ENCODE measurements at places on chromosomes 1 and 21.

- no peak for DNase-seq
Measured at GRCh38 chr1:65238010-65238409, 71.3 kb upstream of the DNAJC6 start.

DNA sequence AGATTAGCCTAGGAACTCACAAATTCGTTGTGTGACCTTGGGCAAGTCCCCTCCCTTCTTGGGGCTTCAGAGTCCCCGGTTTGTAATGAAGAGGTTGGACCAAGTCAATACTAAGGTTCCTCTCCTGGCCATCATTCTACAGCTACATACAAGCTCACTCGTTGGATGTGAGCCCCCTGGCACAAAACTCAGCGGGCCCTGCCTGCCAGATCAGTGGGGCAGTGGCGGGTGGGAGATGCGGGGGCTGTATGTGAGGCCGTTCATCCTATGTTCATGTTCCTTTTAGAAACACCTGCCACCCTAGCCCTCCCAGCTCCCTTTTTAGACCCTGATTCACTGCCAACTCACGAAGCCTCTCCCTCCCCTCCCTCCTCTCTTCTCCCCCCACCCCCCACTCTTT lies 2.1 kb downstream of the DLGAP3 start:
- DNase-seq: no peak

DNA sequence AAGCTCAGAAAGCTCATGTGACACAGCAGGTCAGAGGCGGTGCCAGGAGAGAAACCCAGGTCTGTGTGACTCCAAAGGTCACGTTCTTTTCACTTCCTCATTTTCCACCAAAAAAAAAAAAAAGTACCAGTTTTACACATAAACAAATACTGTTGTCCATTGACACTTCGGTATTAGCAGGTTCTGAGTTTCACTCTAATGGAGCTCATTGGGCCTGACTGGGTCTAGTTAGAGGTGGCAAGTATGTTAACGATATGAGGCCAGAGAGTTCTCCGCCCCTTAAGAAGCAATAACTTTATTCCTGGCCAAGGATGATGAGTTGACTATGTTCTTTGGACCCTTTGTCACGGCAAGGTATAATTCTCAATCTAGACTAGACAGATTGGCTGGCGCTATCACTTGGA lies 30.0 kb upstream of the SDE2 start:
- no peak for DNase-seq

DNA sequence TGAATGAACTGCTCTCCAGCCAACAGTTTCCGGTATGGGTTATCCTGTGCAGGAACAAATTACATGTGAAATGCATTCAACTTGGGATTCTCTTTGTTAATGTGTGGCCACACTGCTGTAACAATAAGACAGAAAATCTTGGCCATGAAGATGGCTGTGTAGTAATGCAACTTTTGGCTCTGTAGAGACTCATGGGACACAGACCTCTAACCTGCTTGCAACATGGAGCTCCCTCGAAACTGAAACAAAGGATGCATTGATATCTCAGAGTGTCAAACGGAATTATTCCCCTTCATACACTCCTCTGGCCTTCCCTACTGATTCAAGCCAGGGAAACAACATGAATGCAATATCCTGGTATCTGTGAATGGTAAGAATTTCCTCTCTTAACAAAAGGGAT lies 559.3 kb upstream of the ZRANB2 start:
- no peak for DNase-seq

DNA sequence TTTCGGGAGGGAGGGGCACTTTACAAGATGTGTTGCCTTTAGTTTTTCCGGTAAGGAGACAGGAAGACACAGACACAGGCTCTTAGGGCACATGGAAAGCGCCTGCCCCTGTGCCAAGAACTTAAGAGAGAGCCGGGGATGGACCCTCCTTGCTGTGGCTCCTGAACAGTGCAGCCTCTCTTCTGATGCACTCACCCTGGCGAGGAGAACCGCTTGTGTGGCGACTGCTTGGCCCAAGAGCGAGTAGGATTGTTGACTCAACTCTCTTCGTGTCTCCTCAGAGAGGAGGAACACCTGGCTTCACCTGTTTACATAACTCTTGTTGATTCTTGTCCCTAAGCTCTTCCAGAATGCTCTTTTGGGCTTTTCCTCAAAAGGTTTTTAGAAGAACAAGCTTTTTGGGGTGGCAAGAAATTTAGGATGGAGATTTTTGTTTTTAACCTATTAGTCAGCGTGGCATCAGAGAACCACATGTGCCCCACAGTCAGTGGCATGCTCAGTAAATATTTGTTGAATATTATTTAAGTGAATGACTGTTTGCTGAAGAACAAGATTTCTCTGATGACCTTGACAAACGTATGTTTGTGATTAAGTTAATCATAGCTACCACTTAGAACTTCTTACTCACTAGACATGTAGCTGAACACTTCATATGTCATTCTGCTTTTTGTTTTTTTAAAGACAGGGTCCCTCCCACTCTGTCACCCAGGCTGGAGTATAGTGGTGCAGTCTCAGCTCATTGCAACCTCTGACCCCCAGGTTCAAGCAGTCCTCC lies 60.6 kb downstream of the NFIA start:
- peak; percentile 75 for DNase-seq

- no peak for DNase-seq
Measured at GRCh38 chr1:43987159-43987902, 4.1 kb upstream of the CCDC24 start.

DNA sequence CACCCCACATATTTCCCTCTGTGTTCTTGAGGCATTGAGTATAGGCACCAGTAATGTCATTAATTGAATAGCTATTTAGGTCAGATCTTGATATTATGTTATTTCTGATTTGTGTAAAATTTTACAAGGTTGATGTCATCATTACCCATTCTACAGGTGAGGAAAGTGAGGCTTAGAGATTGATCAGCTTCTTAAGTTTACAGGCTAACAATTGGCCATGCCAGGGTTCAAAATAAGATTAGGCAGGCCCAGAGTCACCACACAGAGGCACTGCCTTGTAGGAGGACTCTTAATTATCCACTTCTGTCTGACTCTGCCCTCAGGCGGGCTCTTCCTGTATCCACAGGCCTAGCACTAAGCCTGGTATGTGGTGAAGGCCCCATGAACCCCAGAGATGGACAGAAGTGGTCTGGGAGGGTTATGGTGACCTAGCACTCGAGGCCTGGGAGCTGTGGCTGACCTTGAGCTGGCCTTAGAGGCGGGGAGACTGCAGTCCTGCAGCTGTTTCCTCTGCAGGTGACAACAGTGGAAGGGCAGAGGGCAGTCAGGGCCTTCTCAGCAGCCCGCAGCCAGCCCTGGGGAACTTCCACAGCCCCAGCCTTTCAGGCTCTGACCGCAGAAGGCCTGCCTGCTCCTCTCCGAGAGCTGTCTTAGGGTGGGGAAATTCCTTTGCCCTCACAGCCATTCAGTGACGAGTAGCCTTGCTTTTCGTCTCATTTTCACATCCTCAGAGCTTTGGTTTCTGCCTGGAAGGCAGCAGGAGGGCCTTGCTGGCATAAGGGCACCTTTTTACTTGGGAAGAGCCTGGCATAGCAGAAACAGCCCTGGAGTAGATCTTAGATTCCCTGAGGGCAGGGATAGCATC lies 12.2 kb downstream of the ZDHHC18 start:
- no peak for DNase-seq

GRCh38 chr1:23838401-23838866 lies 13.2 kb upstream of the HMGCL start:
- DNase-seq: peak; percentile 55
